ENCODE measurements at places on chromosomes 13 and 19.

DNA sequence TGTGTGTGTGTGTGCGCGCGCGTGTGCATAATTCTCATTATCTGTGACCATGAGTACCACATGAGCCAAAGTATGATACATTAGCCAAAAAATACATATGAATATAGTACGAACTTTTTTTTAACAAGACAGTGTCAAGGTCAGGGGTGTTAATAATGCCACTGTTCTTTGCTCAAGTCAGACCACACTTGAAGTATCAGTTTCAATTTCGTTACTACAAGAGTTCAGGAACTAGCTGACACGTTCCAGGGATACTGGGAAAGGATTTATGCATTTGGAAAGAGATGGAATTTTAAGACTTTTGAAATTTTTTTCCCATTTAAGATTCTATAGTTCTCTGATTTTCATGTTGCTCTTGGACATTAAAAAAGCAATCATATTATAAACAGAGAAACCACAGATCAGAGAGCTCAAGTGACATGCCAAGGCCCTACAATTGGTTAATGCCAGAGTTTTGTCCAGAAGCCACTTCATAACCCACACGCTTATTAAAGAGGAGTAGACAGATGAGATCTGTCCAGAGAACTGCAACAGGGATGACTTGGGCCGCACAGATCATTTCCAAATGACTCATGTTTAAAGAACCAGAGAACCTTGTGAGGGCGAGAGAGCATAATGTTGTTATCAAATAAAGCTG, 718.8 kb upstream of the SGCG start:
- DNase-seq: no peak

GRCh38 chr19:47330466-47330869, 1.5 kb upstream of the C5AR2 start:
- DNase-seq: no peak

DNA sequence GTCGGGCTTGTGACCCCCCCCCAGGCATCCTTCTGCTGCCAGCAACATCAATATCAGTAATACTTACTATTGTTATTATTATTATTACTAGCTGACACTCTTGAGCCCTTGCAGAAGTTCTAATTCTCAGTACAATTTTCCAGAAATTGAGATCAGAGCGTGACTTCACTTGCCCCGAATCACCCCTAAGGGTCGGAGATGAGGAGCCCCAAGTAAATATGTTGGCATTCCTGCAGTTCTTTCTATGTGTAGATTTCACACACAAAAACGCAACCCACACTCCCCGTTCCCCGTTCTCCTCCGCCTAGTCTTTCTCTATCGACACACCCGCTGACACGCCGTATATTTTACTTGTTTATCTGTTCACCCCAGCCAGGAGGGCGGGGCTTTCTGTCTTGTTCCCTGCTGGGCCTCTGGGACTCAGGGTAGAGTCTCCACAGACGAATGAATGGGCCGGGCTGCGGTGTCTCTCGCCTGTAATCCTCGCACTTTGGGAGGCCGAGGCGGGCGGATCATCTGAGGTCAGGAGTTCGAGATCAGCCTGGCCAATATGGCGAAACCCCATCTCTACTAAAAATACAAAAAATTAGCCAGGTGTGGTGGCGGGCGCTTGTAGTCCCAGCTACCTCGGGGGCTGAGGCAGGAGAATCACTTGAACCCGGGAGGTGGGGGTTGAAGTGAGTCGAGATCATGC, 14.7 kb downstream of the TLE5 start:
- no peak for DNase-seq

- DNase-seq: no peak
These were observed 385.2 kb downstream of the PCDH20 start for GRCh38 chr13:61030445-61030844.

DNA sequence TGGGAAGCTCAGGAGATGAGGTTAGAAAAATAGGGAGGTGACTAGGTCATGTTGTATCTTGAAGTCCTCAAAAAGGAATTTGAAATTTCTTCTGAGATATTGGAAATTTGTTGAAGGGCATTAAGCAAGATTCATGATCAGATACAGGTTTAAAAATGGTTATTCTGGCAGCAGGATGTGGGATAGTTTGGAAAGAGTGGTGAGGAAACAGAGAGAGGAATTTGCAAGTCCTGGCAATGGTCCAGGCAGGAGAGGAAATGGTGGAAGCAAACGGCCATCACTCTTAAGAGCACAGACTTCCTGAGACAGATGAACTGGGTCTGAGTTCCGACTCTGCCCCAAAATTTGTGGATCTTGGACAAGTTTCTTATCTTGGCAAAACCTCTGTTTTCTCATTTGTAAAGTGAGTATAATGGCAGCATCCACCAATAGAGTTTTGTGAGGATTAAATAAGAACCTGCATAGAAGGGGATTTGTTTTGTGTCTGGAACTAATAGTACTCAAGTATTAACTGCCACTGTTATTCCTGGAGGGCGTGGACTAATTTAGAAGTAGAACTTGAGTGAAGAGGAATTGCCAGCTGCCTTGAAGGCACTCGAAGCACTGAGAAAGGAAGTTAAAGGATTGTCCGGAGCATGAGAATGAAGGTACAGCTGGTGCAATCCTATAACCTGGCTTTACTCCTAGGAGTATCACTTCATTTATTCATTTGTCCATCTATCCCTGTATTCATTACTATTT, 99.6 kb downstream of the CCNA1 start:
- no peak for DNase-seq

DNA sequence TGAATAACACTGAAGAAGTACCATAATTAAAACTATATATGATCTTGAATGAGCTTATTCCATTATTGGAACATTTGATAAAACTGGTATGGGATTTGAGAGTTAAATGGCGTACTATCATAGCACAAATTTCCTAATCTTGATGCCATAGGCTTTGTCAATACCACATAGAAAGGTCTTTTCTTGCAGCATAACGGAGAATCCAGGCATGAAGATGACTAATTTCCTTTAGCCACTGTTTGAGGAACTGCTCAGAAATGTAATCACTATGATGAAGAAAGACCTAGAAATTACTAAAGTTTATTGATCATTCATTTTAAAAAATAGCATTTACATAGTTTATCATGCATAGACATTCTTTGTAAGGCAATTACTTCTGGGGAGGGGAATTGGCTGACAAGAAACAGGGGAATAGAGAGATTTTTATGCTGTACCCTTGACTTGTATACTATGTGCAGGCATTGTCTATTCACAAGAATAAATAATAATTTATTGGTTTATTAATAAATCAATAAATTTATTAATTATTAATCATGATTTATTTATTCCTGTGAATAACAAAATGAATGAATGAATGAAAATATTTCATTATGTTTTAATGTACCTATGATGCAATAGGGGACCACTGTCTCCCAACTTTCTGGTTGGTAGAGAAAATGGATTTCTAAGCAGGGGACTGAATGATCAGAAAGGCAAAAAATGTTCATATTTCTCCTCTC, 2676.6 kb downstream of the PCDH9 start:
- no peak for DNase-seq

- no peak for DNase-seq
These were observed 98.0 kb upstream of the WASF3 start for GRCh38 chr13:26459276-26460131.

Data from stimulated activated CD8-positive, alpha-beta memory T cell treated with anti-CD3 and anti-CD28 coated beads, Interleukin-12 subunit alpha, Interleukin-12 subunit beta, amount 100 ng/mL, for 4 hours (primary cell).